Stomach (tissue), 19 donors: ENCODE measurements at places on chromosomes 12 and 14.

DNA sequence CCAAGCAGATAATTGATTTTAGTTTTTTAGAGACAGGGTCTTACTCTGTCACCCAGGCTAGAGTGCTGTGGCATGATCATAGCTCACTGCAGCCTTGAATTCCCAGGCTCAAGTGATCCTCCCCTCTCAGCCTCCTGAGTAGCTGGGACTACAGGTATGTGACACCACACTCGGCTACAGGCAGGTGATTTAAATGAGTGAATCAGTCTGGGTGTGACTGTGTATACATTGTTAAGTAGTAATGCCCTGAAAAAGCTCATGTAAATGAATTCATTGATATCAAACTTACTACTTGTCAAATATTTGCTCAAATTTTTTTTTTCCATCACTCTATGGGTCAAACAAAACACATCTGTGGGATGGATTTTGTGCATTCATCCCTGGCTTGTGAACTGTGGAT lies 6.3 kb upstream of the USP44 start:
- H3K27ac ChIP-seq = no peak overlapping the region
- H3K4me1 ChIP-seq = no peaks in the 10 kb centered on the region
- H3K4me3 ChIP-seq = no peak overlapping the region

- no peaks in the 10 kb centered on the region for H3K4me1 ChIP-seq
- H3K27me3 ChIP-seq = no peaks in the 10 kb centered on the region
- no peak overlapping the region for H3K27ac ChIP-seq
- H3K4me3 ChIP-seq = no peak overlapping the region
These were observed 146.6 kb downstream of the EXOC5 start for GRCh38 chr14:57122129-57122528.

- no peak overlapping the region for H3K4me3 ChIP-seq
- H3K36me3 ChIP-seq = peaks cover 12% of the 10 kb centered on the region
- H3K27me3 ChIP-seq = no peaks in the 10 kb centered on the region
- DNase-seq = no peak
- no peak overlapping the region for H3K27ac ChIP-seq
These were observed 108.0 kb downstream of the DAAM1 start for GRCh38 chr14:59296508-59296907.

DNA sequence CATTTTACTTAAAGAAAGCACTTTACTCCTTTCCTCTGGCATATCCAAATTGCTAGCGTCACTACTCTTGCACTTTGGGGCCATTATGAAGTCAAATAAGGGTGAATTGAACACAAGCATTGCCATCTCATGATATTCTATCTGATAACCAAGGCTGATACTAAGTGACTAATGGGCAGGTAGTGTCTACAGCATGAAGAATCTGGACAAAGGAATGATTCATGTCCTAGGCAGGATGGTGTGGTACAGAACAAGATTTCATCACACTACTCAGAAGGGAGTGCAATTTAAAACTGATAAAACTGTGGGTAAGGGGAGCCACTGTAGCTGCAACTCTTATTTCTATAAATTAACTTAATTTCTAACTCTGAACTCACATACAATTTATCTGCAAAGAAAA lies 7.7 kb upstream of the SLC6A15 start:
- DNase-seq = no peak
- no peaks in the 10 kb centered on the region for H3K4me1 ChIP-seq
- H3K27me3 ChIP-seq = no peaks in the 10 kb centered on the region
- no peaks in the 10 kb centered on the region for H3K36me3 ChIP-seq

DNA sequence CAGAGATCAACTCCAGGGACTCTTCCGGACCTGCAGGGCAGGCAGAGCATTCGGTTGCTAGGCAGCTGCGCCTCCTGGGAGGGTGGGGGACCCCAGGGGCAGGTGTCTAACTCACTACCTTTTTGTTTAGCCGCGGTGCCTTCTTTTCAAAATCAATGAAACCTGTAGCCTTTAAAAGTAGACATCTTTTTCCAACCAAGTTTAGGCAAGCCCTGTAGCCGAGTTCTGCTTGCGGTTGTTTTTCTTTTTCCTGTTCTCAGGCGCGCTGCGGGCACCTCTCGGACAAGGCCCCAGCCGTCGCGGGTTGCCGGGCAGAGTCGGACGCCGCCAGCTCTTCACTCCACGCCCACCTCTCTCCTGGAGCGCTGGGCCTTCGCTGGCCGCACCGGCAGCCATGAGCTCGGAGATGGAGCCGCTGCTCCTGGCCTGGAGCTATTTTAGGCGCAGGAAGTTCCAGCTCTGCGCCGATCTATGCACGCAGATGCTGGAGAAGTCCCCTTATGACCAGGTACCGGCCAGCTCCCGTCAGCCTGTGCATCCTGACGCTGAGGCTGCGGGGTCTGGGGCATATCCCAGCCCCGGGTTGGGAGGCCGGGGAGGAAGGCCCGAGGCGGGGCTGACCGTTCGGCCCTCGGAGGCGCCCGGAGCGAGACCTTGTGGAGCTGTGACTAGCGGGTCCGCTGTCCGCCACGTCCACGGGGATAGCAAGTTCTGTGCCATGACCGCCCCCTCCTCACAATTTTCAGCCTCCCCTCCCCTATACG lies at the start of gene TTC8:
Gene TTC8, plus strand, starts transcription at position 338 of the 764 bp plus-strand sequence. Its CDS starts 57 bp downstream, at position 395.
- peak; percentile 97 for DNase-seq
- peak within 1 kb of the TSS; percentile 83 for H3K27ac ChIP-seq
- no peaks in the 10 kb centered on the region for H3K36me3 ChIP-seq

DNA sequence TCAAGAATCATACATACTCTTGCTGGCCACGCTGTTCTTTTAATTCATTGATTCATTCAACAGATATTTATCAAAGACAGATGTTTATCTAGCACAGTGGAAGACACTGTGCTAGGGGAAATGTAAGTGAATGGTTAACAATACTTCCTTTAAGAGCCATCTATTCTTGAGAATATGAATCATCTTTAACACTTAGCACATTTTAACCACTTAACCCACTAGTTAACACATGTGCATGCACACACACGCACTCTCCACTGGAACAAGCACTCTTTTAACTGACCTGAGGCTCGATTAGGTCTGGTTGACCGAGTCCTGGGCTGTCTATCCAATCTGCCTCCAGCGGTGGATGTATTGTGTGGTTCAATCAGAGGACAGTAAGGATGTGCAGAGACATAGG lies 34.6 kb downstream of the LMNTD1 start:
- no peaks in the 10 kb centered on the region for H3K27me3 ChIP-seq
- no peak for DNase-seq
- H3K4me1 ChIP-seq = no peaks in the 10 kb centered on the region
- no peaks in the 10 kb centered on the region for H3K36me3 ChIP-seq
- no peak overlapping the region for H3K27ac ChIP-seq

GRCh38 chr12:123065676-123066383 lies 85.1 kb downstream of the PITPNM2 start:
- DNase-seq = no peak
- no peaks in the 10 kb centered on the region for H3K36me3 ChIP-seq
- H3K27me3 ChIP-seq = no peaks in the 10 kb centered on the region
- peak overlapping the region; percentile 68 for H3K27ac ChIP-seq

DNA sequence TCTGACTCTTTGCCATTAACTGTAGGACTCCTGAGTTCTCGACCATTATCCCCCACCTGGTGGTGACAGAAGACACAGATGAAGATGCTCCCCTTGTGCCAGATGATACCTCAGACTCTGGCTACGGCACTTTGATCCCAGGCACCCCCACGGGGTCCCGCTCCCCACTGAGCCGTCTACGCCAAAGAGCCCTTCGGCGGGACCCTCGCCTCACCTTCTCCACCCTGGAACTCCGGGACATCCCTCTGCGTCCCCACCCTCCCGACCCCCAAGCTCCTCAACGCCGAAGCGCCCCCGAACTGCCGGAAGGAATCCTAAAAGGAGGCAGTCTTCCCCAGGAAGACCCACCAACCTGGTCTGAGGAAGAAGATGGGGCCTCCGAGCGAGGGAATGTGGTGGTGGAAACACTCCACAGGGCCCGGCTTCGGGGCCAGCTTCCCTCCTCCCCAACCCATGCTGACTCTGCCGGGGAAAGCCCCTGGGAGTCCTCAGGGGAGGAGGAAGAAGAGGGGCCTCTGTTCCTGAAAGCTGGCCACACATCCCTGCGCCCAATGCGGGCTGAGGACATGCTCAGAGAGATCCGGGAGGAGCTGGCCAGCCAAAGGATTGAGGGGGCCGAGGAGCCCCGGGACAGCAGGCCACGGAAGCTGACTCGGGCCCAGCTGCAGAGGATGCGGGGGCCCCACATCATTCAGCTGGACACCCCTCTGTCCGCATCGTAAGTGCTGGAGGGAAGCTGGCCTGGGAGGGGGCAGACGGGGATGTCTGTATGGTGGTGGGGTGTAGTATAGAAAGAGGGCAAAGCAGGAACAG lies 14.4 kb downstream of the TNFRSF1A start:
- no peak overlapping the region for H3K4me3 ChIP-seq
- peak overlapping the region; percentile 95 for H3K27ac ChIP-seq
- peaks cover 52% of the 10 kb centered on the region for H3K36me3 ChIP-seq
- peaks cover 49% of the 10 kb centered on the region for H3K4me1 ChIP-seq

- no peak for DNase-seq
- H3K4me1 ChIP-seq = peaks cover 6% of the 10 kb centered on the region
- no peak overlapping the region for H3K4me3 ChIP-seq
- no peak overlapping the region for H3K27ac ChIP-seq
- H3K27me3 ChIP-seq = no peaks in the 10 kb centered on the region
These were observed 172.9 kb downstream of the ZFP36L1 start for GRCh38 chr14:68619790-68620574.

- no peaks in the 10 kb centered on the region for H3K36me3 ChIP-seq
- no peak overlapping the region for H3K27ac ChIP-seq
- H3K4me1 ChIP-seq = peaks cover 16% of the 10 kb centered on the region
These were observed 84.4 kb downstream of the SLC24A4 start for GRCh38 chr14:92407410-92407809.

GRCh38 chr12:120199595-120200306 lies 1.2 kb downstream of the RPLP0 start:
- peaks cover 39% of the 10 kb centered on the region for H3K36me3 ChIP-seq
- H3K27me3 ChIP-seq = no peaks in the 10 kb centered on the region
- peak overlapping the region; percentile 89 for H3K27ac ChIP-seq
- no peak for DNase-seq

GRCh38 chr12:50400104-50400637 lies 514 bp upstream of the LARP4 start:
- peaks cover 41% of the 10 kb centered on the region for H3K4me1 ChIP-seq
- H3K27me3 ChIP-seq = no peaks in the 10 kb centered on the region
- H3K36me3 ChIP-seq = no peaks in the 10 kb centered on the region
- DNase-seq = no peak
- peak overlapping the region; percentile 96 for H3K27ac ChIP-seq

- no peak for DNase-seq
- no peak overlapping the region for H3K27ac ChIP-seq
- H3K36me3 ChIP-seq = no peaks in the 10 kb centered on the region
- H3K4me1 ChIP-seq = no peaks in the 10 kb centered on the region
- H3K4me3 ChIP-seq = no peak overlapping the region
- no peaks in the 10 kb centered on the region for H3K27me3 ChIP-seq
These were observed 871.4 kb downstream of the C12orf50 start for GRCh38 chr12:87157791-87158190.

DNA sequence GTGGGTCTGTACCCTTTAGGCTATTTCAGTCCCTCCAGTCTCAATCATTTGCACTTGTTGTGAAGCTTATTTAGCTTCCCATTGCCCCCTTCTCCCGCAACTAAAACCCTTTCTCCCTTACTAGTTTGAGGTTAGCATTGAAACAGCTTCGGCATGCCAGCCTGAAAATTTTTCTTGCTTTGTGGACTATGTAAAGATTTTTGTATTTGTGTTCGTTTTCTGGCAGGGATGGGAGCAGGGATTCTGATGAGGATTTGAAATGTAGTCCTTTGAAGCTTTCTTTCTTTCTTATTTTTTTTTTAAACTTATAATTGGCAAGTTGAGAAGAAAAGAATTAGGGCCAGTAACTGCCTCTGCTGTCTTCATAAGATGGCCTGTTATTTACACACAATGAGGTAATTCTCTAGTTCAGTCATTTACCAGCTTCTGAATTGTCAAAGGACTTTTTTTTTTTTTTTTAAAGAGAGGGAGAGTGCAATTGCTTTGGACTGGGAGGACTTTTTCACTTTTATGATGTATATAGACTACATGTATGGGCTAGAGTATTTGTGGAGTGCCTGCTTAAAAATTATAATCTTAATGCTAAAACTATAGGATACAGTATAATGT lies 29.0 kb downstream of the PALS1 start:
- no peaks in the 10 kb centered on the region for H3K27me3 ChIP-seq
- H3K4me1 ChIP-seq = peaks cover 62% of the 10 kb centered on the region
- peak overlapping the region; percentile 72 for H3K27ac ChIP-seq
- peak; percentile 32 for DNase-seq

DNA sequence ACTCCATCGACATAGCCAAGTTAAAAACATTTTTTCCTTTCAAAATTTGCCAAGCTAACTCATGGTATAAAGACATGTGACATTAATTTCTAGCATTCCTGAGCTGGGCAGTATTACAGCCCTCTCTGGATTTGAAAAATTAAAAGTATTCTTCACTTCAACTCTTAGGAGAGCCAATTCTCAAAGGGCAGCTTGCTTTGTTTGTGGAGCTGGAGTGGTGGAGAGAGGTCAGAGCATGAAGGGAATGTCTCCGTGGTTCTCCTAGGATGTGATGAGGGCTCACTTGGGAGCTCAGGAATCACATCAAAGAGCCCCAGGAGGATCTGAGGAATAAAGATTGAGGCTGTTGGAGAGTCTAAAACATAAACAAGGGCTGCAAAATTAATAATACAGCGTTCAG lies 46.9 kb upstream of the RGS6 start:
- no peak overlapping the region for H3K4me3 ChIP-seq
- no peaks in the 10 kb centered on the region for H3K27me3 ChIP-seq
- H3K27ac ChIP-seq = no peak overlapping the region
- H3K4me1 ChIP-seq = no peaks in the 10 kb centered on the region
- no peaks in the 10 kb centered on the region for H3K36me3 ChIP-seq
- DNase-seq = no peak

- H3K4me1 ChIP-seq = peaks cover 21% of the 10 kb centered on the region
- no peaks in the 10 kb centered on the region for H3K27me3 ChIP-seq
- H3K27ac ChIP-seq = no peak overlapping the region
- DNase-seq = peak; percentile 22
- H3K4me3 ChIP-seq = no peak overlapping the region
- no peaks in the 10 kb centered on the region for H3K36me3 ChIP-seq
These were observed 122.0 kb upstream of the DHRS4 start for GRCh38 chr14:23831596-23831995.

DNA sequence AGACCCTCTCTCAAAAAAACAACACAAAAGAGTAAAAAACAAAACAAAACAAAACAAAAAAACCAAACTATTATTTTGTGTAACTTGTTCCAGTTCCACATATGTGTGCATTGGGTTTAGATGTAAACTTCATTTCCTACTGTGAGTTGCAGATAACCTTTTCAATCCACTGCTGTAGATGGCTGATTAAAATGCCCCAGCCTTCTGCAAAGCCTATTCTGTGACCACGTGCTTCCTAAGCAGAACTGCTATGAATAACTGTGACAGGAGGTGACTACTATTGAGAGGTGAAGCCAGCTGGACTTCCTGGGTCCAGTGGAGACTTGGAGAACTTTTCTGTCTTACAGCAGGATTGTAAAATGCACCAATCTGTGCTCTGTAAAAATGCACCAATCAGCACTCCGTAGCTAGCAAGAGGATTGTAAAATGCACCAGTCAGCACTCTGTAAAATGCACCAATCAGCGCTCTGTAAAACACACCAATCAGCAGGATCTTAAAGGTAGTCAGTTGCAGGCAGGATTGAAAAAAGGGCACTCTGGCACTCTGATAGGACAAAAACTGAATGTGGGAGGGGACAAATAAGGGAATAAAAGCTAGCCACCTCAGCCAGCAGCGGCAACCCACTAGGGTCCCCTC lies 10.3 kb upstream of the ELK3 start:
- H3K27ac ChIP-seq = no peak overlapping the region
- no peaks in the 10 kb centered on the region for H3K4me1 ChIP-seq
- no peak for DNase-seq
- H3K27me3 ChIP-seq = no peaks in the 10 kb centered on the region
